ENCODE measurements at places on chromosomes 5 and 9.

DNA sequence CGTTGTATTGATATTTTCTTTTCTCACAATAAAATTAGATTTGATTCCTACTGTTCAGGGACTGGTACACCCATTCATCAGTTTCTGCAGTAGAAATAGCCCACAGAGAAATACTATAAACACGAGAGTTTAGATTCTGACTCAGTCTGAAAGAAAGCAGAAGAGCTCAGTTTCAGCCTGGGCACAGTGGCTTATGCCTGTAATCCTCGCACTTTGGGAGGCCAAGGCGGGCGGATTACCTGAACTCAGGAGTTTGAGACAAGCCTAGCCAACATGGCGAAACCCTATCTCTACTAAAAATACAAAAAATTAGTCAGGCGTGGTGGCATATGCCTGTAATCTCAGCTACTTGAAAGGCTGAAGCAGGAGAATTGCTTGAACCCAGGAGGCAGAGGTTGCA, 8.6 kb downstream of the ITK start:
- DNase-seq = no peak

GRCh38 chr5:116507941-116508655, 66.5 kb downstream of the SEMA6A start:
- DNase-seq = no peak

GRCh38 chr9:10605388-10605787, 7.4 kb downstream of the PTPRD start:
- DNase-seq = no peak

DNA sequence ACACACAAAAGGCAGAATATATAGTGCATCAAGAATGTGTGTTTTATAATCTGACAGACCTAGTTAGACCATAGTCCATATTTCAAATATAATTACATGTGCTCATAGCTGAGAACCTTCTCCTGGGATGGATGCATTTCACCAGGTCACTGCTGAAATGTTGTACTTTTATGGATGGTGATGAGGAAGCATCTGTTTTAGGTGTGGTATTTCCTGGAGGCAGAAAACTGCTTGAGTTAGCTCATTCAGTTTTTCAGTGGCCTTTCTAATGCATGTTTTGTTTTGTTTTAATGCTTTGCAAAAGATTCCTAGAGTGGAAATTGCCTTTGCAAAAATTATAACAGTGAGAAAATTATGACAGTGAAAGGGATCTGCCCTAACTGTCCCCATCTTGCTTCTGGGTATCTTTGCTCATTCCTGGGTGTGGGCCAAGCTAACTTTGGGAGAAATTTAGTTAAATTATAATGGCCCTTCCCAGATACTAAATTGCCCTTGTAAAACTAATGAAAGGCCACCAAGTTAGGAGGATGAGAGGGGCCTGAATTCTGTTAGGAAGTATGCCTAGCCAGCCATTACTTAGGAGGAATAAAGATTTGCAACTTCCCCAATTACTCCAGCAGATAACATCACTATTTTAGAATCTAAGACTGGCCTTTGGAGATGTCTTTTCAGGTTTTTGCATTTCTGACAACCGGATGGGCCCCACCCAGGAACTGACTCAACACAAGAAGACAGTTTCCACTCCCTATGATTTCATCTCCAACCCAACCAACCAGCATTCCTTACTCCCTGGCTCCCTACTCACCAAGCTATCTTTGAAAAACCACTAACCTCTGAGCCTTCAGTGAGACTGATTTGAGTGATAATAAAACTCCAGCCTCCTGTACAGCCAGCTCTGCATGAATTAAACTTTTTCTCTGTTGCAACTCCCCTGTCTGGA, 7.0 kb upstream of the IL12B start:
- DNase-seq = no peak

DNA sequence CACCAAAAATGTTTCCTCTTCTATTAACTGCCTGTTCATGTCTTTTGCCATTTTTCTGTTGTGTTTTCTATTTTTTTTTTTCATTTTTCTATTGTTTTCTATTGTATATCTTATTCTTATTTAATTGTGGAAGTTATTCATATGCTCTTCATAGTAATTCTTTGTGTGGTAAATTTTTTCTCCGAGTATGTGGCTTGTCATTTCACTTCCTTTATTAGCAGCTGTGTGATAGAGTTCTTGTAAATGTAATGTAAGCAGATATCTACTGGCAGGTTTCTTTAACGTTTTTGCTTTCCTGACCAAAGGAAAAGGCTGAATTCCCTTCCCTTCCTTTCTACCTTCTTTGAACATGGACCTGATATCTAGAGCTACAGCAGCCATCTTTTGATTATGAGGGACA, 5.8 kb upstream of the PLPP1 start:
- DNase-seq = no peak

GRCh38 chr9:99259231-99259918, 37.3 kb downstream of the SEC61B start:
- no peak for DNase-seq

- no peak for DNase-seq
These were observed 11.9 kb downstream of the WDR31 start for GRCh38 chr9:113328045-113328782.

DNA sequence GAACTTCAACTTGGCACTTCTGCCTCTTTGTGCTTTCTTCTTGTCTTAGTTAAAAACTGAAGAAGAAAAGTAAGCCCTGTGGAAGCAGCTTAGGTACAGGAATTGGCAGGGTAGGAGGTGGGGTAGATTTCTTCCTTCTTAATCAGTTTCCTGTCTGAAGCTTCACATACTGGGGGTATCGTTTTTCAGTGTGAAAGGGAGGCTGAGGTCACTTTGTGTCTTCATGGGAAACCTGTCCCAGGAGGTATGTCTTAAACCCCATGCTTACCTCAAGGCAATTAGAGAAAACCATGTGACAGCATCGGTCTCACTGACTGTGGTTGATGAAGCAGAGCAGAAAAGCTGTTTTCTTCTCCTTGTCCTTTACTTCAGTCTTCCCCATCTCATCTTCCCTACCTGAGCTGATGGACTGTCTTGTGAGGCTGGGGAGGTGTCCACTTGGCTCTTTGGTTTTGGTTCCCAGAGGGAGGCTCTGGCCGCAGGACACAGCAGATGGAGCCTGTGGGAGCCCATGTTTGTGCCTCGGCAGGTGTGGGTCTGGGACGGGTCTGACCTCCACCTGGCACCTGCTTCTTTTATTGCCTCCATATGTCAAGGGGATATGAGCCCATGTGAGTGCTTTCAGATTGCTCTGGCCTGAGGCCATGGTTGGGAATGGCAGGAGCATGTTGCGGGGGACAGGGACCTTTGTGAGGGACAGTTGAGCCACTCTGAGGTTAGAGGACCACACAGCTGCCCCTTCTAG, 47.0 kb downstream of the SH3GL2 start:
- no peak for DNase-seq

DNA sequence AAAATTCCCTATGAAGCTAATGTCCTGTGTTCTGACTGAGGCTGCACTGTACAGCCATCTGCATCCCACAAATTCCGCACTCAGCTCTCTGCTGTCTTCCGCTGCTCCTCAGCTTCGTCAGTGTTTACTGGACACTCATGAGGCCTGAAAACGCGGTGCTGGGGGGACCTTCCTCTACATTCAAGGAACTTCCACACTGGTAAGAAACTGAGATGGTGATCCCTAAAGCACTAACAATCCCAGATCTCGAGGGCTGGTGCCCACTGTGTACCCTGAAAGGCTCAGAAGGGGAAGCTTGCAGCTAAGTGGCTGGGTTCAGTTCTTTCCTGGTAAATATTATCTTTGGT, 117.9 kb downstream of the NRG2 start:
- no peak for DNase-seq

GRCh38 chr9:20670395-20670794, 13.7 kb upstream of the FOCAD start:
- no peak for DNase-seq

DNA sequence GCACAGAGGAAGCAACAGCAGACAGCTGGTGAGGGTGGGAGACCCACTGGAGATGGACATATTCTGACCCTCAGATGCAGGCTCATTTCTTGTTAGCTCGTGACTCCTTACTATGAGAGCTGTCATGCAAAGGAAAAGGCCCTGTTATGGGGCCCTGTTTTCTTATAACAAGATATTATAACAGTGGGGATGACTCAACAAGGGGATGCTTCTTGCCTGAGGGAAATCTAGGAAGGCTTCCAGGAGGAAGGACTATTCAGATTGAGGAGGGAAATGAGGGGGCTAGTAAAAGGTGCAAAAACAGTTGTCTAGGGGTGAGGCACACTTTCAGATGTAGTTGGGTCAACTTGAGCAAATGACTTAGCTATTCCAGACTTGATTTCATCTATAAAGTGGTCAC, 83.0 kb downstream of the DAB2IP start:
- DNase-seq = no peak

- peak; percentile 55 for DNase-seq
These were observed 18.7 kb upstream of the PTPDC1 start for GRCh38 chr9:94065535-94065961.

DNA sequence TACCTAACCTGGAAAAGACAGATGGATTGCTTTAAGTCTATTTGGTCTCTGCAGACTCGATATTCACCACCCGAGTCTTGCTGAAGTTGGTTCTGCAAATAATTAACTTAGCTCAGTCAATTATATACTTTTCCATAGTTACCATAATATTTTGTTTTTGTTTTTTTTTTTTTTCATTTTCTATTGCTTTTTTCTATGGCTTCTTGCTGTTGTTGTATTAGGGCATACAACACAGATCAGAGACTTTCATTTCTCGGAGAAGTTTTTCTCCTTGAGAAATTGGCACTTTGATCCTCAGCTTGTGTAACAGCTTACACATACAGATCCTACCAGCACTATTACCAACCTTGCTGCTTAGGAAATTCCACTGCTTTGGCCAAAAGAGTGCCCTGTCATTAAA, 88.0 kb downstream of the GPR21 start:
- DNase-seq = no peak

DNA sequence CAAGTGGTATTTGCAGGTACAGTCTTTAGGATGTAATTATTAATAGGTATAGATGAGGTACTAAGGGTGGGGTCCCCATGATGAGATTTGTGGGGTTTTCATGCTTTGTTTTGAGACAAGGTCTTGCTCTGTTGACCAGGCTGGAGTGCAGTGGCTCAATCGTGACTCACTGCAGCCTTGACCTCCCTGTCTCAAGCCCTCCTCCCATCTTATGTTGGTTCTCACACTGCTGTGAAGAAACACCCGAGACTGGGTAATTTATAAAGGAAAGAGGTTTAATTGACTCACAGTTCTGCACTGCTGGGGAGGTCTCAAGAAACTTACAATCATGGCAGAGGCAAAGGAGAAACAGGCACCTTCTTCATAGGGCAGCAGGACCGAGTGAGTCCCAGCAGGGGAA, 217.5 kb downstream of the CDK5RAP2 start:
- DNase-seq = no peak

DNA sequence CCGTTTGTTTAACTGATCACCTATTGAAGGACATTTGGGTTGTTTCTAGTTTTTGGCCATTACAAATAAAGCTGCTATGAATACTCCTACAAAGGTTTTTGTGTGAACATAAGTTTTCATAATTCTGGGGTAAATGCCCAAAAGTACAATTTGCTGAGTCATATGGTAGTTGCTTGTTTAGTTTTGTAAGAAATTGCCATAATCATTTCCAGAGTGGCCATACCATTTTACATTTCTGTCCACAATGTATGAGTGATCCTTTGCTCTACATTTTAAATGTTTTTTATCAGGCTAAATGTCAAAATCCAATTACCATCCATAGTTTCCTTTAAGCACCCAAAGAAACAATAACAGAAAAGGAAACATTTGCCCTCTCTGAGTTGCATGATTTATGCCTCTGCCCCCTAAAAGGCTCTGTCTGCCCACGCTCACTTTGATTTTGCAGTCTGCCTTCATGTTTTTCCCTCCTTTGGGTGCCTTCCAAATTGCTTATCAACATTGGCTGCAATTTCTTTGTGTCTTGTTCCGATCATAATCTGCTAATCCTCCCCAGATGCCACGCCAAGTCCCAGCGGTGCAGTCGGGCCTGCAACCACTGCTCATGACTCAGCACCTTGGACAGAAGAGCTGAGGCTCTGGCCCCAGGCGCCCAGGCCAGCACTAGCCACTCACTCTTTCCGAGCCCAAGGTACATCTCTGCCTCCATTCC, 339.2 kb downstream of the PIK3R1 start:
- DNase-seq = no peak

- DNase-seq = no peak
These were observed 13.0 kb downstream of the SLC38A9 start for GRCh38 chr5:55699041-55699688.

DNA sequence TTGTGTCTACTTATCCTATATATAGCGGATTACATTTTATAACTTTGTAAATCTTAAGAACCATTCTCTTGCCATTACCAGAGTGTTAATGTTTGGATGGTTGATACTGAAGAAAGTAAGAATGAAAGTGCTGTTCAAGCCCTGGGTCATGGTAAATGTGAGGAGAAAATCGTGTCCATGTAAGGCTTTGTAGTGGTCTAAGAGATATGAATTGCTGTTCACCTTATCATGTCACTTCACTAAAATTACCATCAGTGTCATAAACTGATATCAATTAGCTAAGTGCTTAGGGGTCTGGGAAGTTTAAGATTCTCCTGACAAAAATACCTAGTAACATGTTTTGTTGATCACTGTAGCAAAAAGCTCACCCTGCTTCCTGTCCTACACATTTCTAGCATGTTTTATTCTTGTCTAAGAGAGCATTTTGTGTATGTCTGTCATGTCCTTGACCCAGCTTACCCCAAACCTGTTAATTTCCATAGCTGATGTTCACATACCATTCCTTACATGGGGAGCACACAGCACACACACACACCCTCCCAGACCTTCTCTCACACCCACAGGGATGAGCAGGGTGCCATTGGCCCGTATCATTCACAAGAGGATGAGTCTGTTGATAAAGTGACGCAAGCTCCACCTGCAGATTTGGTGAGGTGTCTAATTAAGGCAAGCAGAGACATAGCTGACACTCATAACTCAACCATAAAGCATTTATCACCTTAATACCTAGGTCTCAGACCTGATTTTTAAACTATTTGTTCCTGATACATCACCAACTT, 125.1 kb upstream of the PAM start:
- no peak for DNase-seq
